ENCODE measurements at places on chromosomes 2 and 18. TPM values are rescaled to one million over a fixed set of nuclear protein-coding genes. Genes with fewer than 3 reads are reported as not detected.

- peak; percentile 18 for DNase-seq
Observed at GRCh38 chr2:223227338-223227737, 175.3 kb downstream of the KCNE4 start.

PIEZO2 gene
- polyA plus RNA-seq, result 1.2 TPM

GRCh38 chr2:230202430-230203109 is 17.2 kb downstream of the SP110 start:
- no peak for DNase-seq

GRCh38 chr2:38485734-38486133 is 108.7 kb upstream of the ATL2 start:
- no peak for DNase-seq

GRCh38 chr2:184455624-184456023 is 142.7 kb upstream of the ZNF804A start:
- DNase-seq, result no peak

DNA sequence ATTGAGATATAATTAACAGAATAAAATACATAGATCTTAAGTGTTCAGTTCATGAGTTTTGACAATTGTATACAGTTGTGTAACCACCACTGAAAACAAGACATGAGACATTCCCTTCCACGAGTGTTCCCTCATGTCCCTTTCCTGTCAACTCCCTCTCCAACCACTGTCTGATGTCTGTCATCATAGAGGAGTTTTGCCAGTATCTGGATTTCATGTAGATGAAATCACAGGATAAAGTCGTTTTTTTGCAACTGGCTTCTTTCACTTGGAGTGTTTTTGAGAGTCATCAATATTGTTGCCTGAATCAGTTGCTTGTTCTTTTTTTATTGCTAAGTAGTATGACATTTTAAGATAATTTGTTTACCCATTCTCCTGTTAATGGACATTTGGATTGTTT is 52.7 kb downstream of the RBMS1 start:
- DNase-seq, result no peak

NPPC gene
- not detected for polyA plus RNA-seq

RAB6D gene
- polyA plus RNA-seq, result 0.06 TPM

DNA sequence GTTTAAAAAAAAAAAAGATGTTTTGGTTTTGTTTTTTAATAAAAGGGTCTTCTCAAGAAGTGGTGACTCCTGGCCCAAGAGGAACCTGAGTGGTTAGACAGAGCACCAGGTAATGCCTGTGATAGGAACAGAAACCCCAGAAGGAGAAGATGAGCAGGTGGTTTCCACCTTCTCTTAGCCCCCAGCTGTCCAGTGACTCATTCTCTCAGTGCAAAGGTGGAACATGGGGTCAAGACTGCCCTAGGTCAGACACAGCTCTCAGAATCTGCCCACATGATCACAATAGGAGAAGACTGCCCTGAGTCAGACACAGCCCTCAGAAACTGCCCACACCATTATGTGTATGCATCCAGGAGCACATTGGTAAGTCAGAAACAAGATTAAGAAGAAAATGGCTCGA is 61.8 kb downstream of the TBC1D8 start:
- DNase-seq, result no peak

COL5A2 gene
- polyA plus RNA-seq, result 353 TPM

DNA sequence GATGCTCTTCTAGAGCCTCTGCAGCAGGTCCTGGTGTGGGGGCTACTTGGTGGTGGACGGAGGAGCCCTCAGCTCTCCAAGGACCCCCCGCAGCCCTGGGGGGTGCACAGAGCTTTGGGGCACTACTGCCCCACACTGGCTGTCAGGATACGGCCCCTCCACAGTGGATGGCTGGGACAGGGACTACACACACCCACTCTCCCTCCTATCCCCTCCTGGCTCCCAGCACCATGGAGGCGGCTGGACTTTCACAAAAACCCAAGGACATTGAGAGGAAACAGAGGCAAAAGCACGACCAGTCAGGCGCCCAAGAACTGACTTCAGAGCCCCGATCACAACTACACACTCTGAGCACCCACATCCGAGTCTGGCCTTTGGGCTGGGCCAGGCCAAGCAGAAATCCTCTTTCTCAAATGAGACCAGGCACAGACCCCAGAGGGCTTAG is 12.6 kb downstream of the GPR35 start:
- DNase-seq, result no peak

- DNase-seq, result no peak
Observed at GRCh38 chr2:62564380-62565137, 58.6 kb upstream of the TMEM17 start.

DNA sequence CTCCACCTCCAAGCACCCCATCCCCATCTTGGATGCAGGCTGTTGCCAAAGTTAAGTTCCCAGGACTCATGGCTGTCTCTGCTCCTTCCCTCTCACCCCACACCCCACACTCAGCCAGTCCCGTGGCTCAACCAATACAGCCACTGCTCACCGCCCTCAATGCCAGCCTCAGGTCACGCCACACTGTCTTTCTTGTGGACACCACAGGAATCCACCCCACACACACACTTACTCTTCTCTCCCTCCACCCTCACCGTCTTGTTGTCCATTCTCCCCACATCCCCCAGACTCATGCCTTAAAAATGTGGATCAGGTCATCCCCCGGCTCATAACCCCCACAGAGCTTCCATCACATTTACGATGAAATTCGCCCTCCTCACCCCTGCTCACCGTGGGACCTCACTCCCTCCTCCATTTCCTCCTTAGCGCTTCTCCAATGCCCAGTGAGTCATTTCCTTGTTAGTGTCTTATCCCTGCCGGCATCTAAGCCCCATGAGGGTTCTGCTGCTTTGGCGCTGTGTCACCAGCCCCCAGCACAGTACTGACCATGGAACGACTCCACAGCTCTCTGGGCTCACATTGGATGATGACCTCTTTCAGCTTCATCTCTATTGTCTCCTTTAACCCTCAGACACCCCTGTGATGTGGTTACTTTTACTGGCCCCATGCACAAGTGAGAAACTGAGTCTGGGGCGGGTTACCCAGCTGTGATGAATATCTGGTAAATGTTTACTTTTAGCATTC is 13.8 kb downstream of the MLPH start:
- DNase-seq, result peak; percentile 94

DNA sequence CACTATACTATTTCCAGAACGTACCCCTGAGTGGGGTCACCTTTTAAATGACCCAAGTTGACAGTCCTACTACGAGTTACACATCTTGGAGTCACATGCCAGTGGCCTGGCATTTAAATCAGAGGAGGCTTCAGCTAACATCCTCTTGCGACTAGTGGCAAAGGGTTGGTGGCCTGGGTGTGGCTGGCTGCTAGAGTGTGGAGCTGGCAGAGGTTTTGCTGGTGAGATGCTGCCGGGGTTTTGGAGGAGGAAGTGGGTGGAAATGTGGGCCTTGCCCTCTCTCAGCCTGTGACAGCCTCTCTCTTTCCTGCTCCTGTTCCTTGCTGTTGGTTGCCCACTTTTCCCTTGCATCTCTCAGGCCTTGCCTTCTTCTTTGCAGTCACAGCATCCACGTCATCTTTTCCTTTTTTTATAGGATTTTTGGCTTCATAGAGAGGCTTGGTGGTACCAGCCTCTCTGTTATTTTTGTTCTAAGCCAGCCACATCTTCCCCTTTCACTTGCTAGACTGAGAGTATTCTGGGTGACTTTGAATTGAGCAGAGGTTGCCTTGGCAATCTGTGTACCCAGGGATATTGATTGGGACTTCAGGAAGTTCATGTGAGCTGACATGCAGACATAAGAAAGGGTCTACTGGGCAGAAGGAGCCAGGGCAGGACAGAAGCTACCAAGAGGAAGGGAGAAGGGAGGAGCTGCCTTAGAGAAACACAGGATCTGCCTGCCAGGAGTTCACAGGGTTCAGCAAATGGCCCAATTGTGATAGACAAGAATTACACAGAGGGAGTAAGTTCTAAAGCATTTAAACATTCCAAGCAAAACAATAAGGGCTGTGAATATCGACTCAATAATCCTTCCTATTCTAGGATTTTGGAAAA is 55.4 kb downstream of the CDC42EP3 start:
- DNase-seq, result no peak

DNA sequence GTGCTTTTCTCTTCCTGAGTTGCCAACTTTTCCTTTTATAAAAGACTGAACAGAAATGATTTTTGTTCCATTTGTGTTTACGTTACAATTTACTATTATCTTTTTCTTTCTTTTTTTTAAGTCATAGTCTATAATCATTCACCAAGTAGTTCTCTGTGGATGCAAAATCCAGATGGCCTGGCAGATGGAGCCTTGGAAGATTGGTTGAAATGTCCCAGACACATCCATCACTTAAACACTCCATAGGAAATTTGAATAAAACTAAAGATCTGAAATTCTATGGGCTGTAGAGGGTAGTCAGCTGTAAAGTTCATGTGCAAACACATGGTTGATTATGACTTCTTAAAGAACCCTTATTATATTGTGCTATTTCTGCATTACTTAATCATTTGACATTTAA is 164.8 kb upstream of the DOCK10 start:
- no peak for DNase-seq

DNA sequence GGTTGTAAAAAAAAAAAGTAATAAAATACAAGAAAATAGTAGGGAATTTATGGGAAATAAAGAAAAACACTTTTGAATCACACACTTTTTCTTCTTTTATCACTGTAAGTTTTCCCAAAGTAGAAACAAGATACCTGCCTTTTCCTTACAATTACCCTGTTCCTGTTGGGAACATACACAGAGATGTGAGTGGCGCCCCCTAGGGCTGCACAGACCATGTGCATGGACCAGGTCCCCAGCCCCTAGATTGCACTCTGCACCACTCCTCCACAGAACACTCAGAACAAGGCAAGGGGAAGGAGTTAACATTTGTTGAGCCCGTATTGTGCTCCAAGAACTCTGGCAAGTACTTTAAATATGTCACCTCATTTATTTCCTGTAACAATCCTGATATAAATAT is 118.7 kb upstream of the NRP2 start:
- no peak for DNase-seq

- peak; percentile 41 for DNase-seq
Observed at GRCh38 chr2:185291035-185291647, 447.5 kb upstream of the FSIP2 start.

GRCh38 chr2:27184115-27184514 is 27.7 kb upstream of the ATRAID start:
- DNase-seq, result peak; percentile 43

ABCB11 gene
- not detected for polyA plus RNA-seq

Measured in fibroblast of lung (primary cell).